ENCODE measurements at places on chromosomes 1 and 21.
A peak's percentile ranks its signal among the peaks of the same experiment; 100 is the strongest.

DNA sequence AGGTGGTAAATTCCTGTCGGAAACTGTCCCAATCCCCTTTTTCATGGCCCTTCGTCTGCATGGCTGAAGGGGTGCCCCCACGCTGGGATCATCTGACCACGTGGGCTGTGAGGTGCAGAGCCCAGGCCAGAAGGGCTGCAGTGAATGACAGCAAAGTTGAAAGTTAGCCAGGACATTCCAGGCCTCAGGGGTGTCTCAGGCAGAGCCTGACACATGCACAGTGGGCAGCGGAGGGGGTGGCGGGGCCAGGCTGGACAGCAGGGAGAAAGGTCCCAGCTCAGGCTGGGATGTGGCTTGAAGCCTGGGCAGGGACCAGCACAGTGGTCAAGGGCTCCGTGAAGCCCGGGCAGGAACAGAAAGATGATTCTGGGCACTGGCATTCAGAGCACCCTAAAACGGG, 49.6 kb downstream of the GRIK3 start:
- DNase-seq = no peak

GRCh38 chr1:16152481-16153087, 3.3 kb downstream of the EPHA2 start:
- DNase-seq = no peak

DNA sequence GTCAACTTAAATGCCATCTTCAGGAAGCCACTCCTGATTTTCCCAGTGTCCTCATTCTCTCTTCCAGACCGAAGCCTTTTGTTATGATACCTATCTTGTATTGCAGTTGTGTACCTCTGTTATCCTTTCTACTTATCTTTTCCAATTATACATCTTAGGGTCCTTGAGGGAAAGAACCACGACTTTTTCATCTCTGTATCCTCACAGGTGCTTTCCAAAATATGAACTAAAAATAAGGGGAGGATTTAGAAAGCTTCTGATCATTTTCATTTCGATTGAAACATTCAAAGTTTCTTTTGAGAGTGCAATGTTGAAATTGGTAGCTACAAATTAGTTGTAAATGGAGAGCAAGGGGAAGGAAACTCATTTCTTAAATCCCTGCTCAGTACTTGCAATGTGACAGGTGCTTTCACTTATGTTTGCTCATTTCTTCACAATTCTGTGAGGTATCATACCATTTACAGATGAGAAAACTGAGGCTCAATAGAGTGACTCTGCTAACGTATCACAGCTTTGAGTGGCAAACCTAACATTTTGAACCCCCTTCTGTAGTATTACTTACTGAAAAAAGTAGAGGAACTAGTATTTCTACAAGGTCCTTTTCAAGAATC, 24.2 kb downstream of the SLC19A2 start:
- no peak for DNase-seq

DNA sequence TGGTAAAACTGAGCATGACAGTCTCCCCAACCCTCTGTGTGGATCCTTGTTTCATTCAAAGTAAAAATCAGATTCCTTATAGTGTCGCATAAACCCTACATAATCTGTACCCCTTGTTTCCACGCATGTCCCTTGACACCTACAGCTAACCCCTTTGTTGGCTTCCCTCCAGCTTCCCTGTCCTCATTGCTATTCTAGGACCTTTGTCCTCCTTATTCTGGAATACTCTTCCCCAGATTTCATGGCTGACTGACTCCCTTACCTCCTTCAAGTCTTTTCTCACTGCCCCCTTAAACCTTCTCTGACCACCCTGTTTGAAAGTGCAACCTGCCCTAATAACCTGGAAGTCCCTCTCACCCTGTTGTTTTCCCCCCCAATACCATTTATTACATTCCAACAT, 4.0 kb downstream of the RNF11 start:
- no peak for DNase-seq

- no peak for DNase-seq
Observed at GRCh38 chr1:167289075-167289442, 68.4 kb downstream of the POU2F1 start.

DNA sequence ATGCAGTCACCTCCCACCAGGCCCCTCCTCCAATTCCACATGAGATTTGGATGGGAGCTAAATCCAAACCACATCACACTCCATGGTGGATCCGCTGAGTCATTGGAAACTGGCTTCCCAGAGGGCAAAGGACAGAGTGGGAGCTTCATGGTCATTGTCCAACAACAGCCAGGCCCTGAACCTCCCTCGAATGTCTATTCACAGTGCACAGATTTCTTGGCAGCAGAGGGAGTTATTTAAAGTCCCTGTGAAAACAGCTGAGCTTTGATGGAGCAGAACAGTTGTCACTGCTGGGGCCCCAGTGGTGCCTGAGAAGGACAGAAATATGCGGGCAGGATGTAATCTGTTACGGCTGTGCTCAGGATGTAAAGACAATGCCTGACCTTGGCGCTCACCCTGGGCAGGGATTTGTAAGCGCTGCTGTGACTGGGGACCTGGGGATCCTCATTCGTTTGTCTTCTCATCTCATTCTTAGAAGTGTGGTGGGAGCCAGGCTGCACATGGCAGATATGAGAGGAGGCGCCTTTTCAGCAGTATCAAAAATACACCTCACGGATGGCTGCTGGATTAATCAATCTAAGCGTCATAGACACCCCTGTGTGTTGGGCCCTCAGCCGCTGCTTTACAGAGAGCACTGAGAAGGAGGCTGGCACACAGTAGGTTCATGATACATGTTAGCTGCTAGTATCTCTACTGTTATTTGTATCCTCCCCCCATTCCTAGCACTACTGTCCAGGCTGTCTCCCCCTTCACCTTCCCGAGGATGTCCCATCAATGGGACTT, 439.4 kb downstream of the PTPRU start:
- DNase-seq = no peak

GRCh38 chr1:218259800-218260199, 25.3 kb upstream of the RRP15 start:
- DNase-seq = no peak

- no peak for DNase-seq
Observed at GRCh38 chr1:46437723-46438122, 43.6 kb downstream of the FAAH start.

- no peak for DNase-seq
Observed at GRCh38 chr1:77333501-77333900, 51.7 kb downstream of the AK5 start.

GRCh38 chr1:83741770-83742169, 257.2 kb downstream of the TTLL7 start:
- DNase-seq = no peak

DNA sequence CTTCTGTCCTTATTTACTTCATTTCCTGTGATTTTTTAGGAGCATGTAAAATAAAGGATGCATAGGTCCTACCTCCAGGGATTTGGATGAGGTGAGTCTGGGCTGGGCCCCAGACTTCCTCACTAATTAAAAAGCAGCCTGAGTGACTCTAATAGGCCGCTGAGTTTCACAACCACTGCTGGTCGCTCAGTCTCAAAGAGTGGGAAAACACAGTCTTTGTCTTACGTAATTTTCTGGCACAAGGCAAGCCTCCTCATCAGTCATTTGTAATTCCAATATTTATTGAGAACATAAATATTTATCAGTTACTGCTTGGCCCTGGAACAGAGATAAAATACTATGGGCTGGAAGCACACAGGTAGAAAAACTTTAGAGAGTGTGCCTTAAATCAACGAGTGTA, 195.4 kb upstream of the RUNX1 start:
- DNase-seq = no peak

GRCh38 chr1:43255438-43256210, 14.2 kb upstream of the TMEM125 start:
- no peak for DNase-seq

DNA sequence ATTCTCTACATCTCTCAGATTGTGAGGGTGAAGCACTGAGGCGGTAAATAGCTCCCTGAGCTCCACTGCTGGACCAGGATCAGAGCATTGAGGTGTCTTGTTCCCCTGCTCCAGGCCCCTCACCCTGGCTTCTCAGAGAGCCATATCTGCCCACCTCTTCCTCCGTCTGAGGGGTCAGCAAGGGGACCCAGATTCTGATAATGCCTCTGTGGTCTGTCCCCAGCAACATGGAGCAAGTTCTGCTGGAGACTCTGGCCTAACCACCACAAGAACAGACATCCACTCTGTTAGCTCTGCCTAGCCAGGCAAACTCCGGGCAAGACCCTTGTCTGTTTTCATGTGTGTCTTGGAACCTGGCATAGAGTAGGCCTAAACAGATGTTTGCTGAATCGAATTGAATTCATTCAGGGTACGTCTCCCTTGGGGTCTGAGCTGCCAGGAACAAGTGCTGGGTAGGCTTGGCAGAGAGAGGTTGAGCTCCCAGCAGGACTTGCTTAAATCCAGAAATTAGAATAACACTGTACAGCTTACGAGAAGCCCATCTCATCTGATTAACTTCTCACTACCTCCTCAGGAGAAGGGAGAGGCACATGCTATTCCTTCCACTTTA, 2.3 kb downstream of the TRAF5 start:
- no peak for DNase-seq

GRCh38 chr1:12436817-12437599, 181.0 kb downstream of the DHRS3 start:
- no peak for DNase-seq

DNA sequence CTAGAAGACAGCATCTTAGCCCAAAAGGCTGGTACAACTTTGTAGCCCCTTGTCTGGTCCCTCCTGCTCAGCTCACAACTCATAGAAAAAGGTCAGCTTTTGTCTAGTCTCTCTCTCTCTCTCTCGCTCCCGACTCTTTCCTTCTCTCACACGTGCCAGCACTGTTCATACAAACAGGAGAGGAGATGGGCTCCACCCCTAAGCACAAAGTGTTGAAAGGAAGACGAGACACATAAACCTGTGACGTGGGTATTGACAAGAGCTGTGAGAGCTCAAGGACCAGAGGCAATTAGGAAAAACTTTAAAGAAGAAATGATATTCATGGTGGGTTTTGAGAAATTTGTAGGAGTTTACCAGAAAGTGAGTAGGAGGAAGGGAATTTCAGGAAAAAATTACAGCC, 23.6 kb upstream of the KCNC4 start:
- no peak for DNase-seq

- no peak for DNase-seq
Observed at GRCh38 chr1:228011721-228012311, 5.0 kb downstream of the WNT3A start.

GRCh38 chr1:59653968-59654367, 160.8 kb upstream of the HOOK1 start:
- no peak for DNase-seq

DNA sequence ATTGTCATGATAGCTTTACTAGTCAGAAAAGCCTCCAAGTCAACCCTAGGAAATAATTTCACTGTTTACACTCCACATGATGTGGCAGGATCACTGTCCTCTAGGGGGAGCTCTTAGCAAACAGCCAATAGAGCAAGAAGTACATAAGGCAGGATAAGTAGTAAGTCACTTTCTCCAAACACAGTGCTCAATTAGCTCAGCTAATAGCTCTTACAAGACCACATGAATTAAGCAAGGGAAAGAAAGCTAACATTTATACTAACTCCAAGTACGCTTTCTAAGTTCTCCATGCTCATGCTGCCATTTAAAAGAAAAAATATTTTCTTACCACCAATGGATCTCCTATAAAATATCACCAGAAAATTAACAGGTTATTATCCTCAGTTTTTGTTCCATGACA, 66.9 kb upstream of the LRIF1 start:
- DNase-seq = peak; percentile 28

GRCh38 chr1:30375156-30375555, 348.2 kb downstream of the MATN1 start:
- DNase-seq = no peak

DNA sequence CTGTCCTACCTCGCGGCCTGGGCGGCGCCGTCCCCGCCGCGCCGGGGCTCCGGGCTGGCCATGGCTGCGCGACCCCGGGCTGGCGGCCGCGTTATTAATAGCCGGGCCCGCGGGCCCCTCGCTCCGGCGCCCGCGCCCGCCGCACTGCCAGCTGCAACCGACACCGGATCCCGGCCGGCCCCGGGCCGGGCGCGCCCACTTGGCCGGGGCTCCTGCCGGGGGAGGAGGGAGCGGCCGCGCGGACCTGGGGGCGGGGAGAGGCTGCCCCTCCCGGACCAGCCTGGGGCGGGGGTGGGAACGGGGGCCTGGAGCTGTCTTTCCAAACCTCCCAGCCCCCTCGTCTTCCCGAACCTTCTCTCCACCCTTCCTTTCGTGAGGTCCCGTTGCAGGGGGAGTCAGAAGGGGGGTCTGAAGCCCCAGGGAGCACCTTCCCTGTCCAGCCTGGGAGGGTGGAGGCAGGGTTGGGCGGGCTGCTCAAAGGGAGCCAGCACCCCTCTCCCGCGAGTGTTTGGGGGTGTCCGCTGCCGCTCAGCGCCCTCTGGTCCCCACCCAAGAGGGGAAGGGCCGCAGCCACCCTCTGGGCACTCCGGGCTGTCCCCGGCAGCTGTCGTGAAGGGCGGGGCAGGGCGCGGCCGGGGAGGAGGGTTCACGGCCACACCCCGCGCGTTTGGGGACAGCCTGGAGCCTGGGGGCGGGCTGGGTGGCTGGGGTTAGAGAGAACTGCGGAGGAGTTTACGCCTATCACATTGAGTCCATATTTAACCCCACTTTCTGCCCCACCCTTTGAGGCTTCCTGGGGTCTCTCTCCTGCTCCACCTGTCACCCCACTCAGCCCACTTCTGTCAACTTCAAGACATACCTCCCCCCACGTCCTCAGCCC, at the start of gene SYNC:
SYNC (minus strand) TSS at position 172 of the 880 bp plus-strand sequence; CDS start at position 62, 110 bp downstream.
- DNase-seq = no peak

DNA sequence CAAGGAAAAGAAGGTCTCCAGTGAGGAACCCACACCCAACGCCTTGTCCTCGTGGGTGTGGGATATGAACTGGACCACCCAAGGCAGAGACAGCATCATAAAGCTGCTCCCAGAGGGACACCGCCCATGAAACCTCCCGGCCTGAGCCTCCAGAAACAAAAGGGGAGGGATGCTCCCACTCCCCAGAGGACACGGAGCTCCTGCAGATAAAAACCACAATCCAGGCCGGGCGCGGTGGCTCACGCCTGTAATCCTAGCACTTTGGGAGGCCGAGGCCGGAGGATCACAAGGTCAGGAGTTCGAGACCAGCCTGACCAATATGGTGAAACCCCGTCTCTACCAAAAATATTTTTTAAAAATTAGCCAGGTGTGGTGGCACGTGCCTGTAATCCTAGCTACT, 66.4 kb downstream of the CHD5 start:
- no peak for DNase-seq

DNA sequence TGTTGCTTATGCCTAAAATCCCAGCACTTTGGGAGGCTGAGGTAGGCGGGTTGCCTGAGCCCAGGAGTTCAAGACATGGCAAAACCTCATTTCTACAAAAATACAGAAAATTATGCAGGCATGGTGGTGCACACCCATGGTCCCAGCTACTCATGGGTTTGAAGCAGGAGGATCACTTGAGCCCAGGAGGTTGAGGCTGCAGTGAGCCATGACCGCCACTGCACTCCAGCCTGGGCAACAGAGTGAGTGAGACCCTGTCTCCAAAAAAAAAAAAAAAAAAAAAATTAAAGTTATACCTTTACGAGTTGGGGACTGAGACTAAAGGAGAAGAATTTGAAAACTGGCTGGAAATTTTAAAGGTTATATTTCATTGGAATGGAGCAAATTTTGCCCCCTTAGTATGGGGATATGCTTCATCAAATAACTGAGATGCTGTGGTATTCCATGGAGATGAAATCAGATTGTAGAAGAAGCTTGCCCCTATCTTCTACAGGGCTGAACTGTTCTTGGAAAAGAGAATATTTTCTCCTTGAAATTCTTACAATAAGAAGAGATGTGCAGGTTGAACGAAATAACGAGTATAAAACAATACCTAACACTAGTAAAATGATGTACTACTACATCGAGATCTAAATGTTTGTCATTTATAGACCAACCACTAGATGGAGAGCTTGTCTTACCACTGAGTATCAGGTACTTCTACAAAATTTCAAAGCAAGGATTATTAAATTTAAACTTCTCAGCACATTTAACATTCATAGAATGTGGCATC, 34.9 kb upstream of the SCYL3 start:
- DNase-seq = no peak

GRCh38 chr1:243729956-243730355, 120.1 kb downstream of the AKT3 start:
- DNase-seq = peak; percentile 83

Measured in iPS DF 19.7 (cell line).